Endothelial cell (in vitro differentiated cells): ENCODE measurements at places on chromosomes 1 and 21.
A peak's percentile ranks its signal among the peaks of the same experiment; 100 is the strongest.

- DNase-seq, result no peak
Observed at GRCh38 chr1:33548319-33548718, 75.9 kb downstream of the ZSCAN20 start.

- DNase-seq, result no peak
Observed at GRCh38 chr21:46018615-46019014, 37.0 kb downstream of the COL6A1 start.

DNA sequence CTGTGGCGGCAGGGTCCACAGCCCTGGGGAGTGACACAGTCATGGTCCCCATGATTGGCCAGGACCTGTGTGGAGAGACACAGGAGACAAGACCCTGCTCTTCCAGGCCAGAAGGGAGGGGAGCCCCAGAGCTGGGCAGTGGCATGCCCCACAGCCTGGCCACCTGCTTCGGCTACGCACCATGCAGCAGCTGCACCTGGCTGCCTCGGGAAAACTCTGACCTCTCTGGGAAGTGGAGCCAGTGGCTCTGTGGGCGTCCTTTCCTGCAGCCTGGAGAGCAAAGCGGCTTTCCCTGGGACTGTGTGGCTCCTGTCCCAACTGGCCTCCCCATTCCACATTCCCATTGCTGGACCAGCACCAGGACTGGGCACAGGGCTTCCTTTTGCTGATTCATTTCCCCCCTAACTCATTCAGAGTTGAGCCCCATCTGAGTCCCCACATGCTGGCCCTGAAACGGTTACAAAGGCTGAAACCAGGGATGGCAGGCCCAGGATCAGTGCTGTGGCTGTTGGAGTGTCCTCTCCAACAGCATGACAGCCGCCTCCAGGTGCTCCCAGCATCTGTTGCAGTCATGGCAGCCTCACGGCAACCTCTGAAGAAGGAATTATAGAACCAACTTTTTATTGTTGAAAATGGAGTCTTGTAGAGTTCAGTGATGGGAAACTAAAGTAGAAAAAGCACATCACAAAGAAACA, 15.0 kb downstream of the OXCT2 start:
- DNase-seq, result no peak

GRCh38 chr1:160238408-160238807, 23.9 kb downstream of the DCAF8 start:
- no peak for DNase-seq

DNA sequence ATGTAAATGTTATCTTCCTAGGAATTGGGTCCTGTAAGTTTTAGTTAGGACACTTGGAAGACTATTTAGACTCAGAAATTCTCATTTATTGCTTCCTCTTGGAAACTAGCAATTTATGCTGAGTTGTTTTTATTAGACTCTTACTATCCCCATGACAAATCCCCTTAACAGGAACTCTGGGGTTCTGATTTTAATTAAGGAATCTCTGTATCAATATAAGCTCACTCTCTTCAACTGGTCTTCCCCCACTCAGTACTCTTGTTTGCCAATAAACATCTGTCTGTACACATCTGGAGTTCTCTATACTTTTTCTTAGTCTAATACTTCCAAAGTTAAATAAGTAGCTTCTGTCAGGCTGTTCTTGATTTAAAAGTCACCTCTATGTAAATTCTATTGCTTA, 64.1 kb upstream of the TBX15 start:
- no peak for DNase-seq

DNA sequence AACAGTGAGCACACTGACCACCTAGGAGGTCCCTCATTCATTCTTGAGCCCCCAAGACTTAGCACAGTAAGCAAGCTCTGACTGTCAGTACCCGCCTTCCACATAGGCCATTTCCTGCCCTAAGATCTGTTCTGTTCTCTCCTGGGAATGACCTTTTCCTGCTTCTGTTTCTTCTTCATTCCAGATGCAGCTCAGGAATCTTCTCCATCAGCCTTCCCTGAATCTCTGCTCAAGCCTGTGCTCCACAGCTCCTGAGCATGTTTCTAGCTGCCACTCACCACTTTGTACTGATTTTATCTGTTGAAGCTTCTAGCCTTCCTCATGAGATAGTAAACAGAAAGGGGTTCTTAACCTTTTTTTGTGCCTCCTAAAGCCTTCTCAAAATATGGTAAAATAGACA, 56.6 kb downstream of the ZNF281 start:
- no peak for DNase-seq

DNA sequence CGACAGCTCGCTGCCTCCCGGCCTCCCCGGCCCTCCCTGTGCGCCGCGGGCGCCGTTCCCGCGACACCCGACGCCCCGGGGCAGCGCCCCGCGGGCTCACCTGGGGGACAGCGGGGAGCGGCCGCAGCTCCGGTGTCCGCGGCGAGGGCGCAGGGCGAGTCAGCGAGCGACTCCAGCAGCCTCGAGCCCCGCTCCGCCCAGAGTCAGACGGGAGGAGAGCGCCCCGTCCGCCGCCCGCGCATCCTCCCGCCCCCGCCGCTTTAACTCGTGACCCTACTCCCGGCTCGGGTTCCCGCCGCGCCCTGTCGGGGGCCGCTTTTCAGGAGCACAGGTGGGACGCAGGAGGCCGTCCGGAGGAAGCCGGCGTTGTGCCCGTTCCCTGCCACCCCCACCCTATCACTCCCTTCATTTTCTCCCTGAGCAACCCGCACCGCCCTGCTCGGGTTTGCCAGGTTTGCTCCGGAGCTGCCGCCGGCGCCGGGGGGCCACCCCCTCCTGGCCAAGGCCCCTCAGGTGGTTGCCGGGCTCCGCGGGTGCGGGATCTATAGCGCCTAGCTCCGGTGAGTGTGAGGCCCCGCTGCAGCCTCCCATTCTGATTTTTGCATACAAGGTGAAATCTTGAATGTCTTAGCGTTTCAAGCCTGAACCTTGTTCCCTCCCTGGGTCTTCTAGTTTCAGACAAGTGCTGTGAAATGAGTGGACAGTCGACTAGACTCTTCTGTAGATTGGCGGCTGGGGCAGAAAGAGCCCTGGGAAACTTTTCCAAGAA, at the start of gene MCOLN3:
TSS of gene MCOLN3 (minus strand) at position 205 of the 769 bp plus-strand sequence. CDS start 3,140 bp downstream, outside the sequence.
- peak; percentile 38 for DNase-seq

GRCh38 chr21:37548521-37548981, 182.0 kb downstream of the DYRK1A start:
- no peak for DNase-seq

- peak; percentile 76 for DNase-seq
Observed at GRCh38 chr1:27872059-27872801, at the start of gene THEMIS2. TSS of gene THEMIS2 (plus strand) at chr1:27872544. CDS start at chr1:27872572, 28 bp downstream.

- DNase-seq, result no peak
Observed at GRCh38 chr1:41566274-41566885, 81.9 kb upstream of the EDN2 start.

GRCh38 chr1:208145167-208145566, 99.0 kb downstream of the PLXNA2 start:
- no peak for DNase-seq

GRCh38 chr1:101847626-101848025, 149.1 kb downstream of the OLFM3 start:
- no peak for DNase-seq

GRCh38 chr1:236821091-236821627, 26.1 kb downstream of the MTR start:
- no peak for DNase-seq

GRCh38 chr1:39297551-39297950, 93.1 kb downstream of the MACF1 start:
- no peak for DNase-seq

DNA sequence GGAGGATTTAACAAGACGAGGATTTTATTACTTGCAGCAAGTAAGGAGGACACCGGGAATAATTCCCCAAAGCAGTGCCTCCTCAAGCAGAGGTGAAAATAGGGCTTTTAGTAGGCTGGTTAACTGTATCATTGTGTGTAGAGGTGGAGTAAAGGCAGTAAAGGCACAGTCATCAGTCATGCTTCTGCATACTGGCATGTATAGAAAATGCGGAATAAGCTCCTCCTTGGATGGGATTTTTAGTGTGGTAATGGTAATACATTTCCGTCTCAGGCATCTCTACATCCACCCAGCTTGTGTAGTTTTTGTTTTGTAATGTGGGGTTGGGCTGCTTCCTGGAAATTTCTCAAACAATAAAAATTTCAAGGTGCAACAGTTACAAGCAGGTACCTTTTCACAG, 27.4 kb upstream of the GPR25 start:
- no peak for DNase-seq

DNA sequence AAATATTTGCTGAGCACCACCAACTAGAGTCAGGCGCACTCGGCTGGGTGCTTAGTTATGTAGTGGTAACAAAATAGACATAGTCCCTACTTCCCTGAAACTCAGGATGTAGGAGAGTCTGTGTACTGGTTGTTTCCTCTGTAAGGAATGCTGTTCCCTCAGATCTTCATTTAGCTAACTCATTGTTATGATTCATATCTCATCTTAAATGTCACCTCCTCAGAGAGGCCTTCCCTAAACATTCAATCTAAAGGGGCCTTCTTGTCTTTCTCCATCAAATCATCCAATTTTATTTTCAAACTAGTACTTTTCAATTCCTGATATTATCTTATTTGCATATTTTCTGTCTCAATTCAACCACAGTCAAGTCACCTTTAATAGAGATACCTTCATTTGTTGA, 132.9 kb downstream of the PIK3R3 start:
- DNase-seq, result no peak

DNA sequence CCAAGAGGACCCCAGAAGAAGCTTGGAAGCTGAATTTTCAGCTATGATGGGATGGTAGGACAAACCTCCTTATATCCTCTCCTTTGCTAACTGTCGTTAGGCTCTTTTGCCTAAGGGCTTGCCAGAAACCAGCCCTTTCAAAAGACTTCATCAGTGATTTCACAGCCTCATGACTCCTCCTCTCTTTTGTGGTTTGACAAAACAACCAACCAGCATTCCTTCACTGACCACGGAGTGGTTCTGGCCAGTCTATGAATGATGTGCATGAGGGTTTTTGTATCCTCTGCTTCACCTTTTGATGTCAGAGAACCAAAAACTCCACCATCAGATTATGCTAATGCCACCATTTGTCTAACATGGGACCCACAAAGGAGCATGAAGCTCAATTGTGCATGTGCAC, 116.9 kb upstream of the COA6 start:
- DNase-seq, result no peak

- peak; percentile 66 for DNase-seq
Observed at GRCh38 chr1:6475381-6476133, 9.6 kb upstream of the TNFRSF25 start.

DNA sequence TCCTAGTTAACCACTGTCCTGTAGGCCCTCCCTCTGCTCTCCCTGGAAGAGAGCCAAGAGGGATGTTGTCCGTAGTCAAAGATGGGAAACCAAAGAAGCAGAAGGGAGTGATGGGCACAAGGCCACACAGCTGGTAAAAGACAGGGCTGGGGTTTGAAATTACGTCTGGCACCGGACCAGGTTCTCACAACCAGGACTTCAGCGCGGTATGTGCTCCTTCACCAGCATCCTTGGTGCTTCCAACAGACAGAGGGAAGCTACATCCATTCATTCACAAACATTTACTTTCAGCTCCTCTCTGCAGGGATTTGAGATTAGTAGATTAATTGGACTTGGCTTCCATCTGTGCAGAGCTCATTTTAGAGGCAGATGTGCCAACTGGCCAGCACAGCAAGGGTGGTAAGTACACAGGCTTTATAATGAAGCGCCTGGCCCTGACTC, 191.2 kb downstream of the TRABD2B start:
- no peak for DNase-seq

DNA sequence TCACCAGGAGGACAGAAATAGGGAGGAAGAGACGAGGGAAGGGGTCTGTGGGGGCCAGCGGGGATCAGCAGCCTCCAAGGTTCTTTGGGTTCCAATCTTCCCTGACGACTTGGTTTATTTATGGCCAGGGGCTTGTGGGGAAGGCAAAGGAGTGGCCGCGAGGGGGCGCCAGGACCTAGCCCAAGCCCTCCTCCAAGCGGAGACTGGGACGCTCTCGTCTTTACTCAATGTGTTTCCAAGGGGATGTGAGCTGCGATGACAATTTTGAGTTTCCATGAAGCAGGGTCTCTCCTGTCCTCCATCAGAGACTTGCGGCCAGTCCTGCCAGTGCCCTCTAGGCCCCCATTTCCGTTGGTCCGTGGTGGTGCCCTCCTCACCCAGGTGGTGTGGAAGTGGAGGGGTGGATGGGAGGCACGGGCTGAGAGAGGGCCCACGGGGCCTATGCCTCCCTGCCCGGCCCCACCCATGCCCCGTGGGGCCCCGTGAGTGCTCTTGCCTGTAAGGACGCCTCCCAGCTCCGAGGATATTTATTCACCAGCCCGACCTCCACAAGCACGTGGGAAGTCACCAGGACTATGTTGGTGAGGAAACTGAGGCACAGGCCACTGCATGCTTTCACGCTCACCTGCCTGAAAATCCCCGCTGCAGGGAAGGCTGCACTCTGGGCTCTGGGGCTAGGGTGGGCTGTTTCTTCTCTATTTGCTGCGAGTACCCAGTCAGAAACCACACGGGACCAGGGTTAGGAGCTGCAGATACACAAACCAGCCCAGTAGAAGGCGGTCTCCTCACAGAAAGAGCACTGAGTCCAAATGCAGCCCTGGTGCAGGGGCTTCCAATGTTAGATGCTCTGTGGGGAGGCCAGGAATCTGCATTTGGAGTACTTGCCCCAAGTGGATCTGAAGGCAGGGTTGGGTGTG, 26.5 kb downstream of the DMRTB1 start:
- DNase-seq, result peak; percentile 89

DNA sequence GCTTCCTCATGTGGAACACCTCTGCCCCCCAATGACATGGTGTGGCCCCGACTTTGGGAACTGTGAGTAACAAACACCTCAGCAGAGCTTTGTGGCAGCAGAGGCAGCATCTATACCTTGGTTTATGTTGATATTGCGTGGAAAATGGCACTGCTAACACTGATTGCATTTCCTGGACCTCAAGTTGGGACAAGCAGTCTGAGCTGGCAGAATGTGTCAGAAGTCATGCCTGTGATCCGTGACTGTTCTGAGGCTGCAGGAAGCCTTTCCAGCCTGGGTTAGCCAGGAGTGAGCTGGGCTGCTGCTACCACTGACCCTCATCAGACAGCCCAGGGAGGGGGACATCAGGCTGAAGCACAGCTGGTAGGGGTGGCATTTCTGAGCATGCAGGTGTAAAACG, 268.5 kb downstream of the KCNJ6 start:
- no peak for DNase-seq

GRCh38 chr1:201537467-201537866, 1.5 kb upstream of the NAV1 start:
- DNase-seq, result no peak

DNA sequence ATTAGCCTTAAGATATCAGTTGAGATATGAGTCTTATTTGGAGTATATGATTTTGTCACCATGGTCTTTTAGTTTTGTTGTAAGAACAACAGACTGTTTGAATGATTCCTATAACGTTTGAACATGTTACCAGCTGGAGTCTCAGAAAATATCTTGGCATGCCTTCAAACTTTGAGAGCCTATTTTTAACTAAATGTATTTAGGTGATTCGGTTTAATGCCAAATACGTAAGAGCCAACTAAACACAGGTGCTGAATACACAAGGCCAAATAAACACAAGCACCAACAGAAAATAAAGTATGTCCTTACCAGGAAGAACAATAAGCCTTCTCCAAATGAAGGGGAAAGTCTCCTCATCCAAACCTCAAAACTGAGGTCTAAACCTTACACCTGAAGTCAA, 48.6 kb downstream of the PRKACB start:
- no peak for DNase-seq
